ENCODE measurements at places on chromosomes 7 and 10.

DNA sequence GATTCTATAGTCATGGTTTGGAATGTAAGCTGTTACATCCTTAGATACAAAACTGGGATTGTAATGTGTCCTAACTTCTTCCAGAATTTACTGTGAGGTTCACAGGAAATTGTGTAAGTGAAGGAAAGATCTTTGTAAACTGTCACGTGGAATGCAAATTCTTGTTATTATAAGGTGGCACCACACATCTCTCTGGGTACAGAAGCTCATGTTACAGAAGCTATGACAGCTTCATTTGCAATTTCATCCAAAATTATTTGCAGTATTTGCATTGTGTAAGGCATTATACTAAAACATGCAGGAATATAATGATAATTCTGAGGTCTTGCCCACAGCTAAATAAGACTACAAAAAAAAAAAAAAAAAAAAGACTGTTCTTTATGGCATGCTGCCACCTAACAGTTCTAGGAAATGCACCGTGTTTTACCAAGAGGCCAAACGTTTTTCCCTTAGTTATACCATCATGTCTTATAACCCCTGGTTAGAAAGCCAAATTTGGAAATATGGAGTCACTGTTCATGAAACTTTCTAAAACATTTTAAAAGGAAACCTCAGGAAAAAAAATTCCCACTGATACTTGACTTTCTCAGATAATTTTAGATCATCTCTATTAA lies 17.6 kb downstream of the MINDY3 start:
- no peak for DNase-seq

DNA sequence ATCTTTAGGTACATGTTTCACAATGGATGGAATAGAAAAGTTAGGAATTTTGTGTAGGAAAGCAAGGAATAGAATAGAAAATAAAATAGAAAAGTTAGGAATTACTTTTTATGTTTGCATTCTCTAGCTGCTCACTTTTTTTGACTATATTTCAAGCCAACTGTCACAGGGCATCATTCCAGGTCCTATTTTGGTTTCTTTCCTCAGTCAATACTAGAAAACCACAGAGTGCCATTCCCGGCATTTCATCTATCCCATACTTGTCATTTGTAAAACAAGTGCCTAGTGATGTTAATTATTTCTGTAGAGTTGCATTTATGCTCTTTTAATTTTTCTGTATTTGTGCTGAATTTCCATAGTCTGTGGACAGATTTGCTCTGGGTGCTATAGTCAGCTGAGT lies 66.2 kb downstream of the SDK1 start:
- DNase-seq = no peak

- DNase-seq = no peak
Observed at GRCh38 chr7:37196676-37197075, 252.0 kb downstream of the ELMO1 start.

DNA sequence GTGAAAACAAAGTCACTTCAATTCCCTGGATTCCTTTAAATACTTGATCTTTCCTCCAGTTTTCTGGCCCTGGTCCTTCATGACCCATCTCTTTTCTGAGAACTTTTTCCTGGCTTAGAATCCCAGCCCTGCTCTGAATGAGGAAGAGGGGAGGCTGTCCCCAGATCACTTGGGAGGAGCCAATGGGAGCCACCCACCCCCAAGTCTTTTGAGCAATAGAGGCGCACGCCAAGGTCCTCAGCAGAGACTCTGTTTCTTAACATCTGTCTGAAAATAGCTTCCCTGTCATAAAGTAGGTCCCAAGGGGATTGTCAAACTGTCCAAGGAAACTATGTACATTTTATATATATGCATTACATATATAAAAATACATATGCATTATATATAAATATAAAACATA lies 126.8 kb downstream of the ADRA2A start:
- no peak for DNase-seq

GRCh38 chr10:60192946-60193345 lies 196.7 kb downstream of the ANK3 start:
- DNase-seq = no peak

Measured in stimulated activated CD8-positive, alpha-beta memory T cell treated with anti-CD3 and anti-CD28 coated beads, Interleukin-4, amount 100 ng/mL, for 1 hour (primary cell).